ENCODE measurements at places on chromosomes 16 and 17.

DNA sequence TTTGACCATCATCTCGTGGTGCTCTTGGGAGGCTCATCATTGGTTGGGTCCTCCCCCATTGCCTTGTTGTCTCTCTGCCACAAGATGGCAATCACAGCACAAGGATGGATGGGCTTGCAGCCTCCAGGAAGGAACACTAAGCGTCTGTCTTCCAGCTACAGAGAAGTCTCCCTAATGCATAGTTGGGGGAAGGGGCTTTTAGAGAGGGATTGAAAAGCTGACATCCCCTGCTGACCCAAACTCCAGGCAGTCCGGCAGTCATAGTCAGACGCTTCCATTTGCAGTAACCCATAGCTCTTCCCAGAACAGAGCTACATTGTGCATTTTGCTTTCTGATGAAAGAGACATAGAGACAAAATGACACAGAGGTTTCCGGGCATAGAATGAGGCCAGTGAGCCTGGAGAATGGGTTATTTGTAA lies 111.4 kb downstream of the UTP18 start:
- peak; percentile 69 for DNase-seq

- DNase-seq: no peak
Observed at GRCh38 chr17:62614142-62614541, 13.3 kb upstream of the MRC2 start.

DNA sequence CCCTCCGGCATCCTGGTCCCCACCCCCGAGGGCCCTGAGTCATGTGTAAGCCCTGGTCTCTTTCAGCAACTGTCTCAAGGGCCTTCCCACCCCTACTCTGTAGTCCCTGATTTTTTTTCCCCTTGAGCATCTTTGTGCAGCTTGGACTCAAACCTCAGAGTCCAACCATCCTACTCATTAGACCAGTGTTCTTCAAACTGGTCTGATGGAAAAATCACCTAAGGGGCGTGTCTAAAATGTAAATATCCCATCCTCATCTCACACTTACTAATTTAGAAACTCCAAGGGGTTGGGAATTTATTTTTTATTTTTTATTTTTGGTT lies 624 bp downstream of the G6PC3 start:
- peak; percentile 71 for DNase-seq

- no peak for DNase-seq
Observed at GRCh38 chr17:18018411-18018921, 20.5 kb downstream of the ATPAF2 start.

- no peak for DNase-seq
Observed at GRCh38 chr16:81708266-81709015, 70.7 kb upstream of the PLCG2 start.

DNA sequence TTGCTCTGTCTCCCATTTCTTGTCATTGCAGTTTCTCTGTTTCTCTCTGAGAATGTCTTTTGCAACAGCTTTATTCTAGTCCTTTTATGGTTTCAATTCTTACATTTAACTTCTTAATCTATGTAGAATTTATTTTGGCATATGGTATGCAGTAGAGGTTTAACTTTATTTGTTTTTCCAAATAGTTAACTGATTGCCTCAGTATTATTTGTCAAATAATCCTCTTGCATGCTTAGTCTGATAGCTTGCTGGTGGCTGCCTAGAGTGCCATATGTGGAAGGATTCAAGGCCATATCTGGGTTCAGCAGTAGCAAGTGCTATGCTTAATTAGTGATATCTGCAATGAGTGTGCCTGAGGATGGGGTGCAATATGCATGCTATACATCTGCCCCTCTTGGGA lies 6.9 kb downstream of the SNTB2 start:
- no peak for DNase-seq

DNA sequence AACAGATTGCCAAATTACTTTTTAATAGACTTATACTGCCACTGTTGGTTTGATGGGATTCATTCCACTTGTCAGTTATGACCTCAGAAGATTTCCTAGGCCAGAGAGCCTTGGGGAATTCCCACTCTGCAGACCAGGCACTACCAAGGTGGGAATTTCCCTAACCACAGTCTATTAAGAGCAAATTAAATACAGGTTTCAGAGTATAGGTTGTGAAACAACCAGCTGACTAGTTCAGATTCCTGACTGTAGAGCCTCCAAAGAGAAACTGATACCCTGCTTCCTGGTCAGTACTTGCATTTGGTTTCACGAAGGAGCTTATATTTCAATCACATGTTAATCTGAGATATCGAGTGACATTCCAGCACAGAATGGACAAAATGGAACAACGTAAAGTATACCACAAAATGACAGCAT lies 186.5 kb downstream of the STX8 start:
- no peak for DNase-seq

DNA sequence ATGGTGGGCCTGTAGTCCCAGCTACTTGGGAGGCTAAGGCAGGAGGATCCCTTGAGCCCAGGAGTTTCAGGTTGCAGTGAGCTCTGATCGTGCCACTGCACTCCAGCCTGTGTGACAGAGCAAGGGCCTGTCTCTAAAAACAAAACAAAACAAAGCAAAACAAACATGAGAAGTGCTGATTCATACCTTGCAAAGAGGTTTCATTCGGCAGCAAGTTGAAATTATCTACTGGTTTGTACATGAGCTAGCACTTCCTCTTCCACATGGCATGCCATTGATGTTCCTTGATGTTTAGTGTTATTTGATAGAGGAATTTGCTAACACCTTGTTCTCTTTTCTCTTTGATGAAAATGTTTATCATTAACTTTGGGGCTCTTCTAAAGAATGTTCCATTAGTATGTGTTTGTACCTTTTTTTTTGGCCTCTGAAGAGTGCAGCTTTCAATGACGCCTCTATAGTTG lies 50.6 kb downstream of the SPECC1 start:
- DNase-seq: no peak

GRCh38 chr16:25126820-25127232 lies 15.3 kb downstream of the LCMT1 start:
- DNase-seq: peak; percentile 52

DNA sequence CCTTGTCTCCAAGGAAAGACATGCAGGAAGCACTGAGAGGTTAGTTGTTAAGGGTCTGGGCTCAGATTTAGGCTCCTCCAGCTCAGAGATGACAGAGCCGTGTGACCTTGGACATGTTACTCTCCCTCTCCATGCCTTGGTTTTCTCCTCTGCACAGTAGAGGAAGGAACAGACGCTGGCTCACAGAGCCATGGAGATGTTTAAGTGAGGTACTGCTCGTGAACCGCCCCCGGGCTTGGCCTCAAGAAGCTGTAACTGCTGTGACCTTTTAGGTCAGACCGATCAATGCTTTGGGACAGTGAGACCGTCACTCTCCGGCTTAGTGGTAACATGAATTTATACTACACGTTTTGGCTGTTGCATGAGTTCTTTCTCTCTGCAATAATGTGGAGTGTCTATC lies 197.4 kb downstream of the C16orf95 start:
- DNase-seq: no peak

GRCh38 chr17:37657202-37657601 lies 14.0 kb upstream of the DDX52 start:
- no peak for DNase-seq

GRCh38 chr17:34613064-34614019 lies 34.0 kb downstream of the TMEM132E start:
- no peak for DNase-seq

- no peak for DNase-seq
Observed at GRCh38 chr16:56340416-56340815, 84.9 kb downstream of the AMFR start.

DNA sequence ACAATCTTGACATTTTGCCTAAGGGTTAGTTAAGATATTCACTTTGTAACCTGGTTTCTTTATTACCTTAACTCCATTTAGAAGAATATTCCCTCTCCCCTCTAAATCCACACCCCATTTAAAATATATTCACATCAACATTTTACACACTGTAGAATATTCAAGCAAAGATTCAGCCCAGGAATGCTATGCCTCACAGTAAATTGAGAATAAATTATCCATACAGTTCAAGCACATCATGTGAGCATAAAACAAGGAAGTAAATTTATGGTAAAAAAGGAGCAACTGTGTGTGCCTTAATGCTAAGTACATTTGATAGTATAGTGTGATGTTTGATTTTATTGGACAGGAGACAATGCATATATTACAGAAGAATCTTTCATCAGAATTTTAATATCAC lies 806.6 kb upstream of the KIF2B start:
- DNase-seq: no peak

DNA sequence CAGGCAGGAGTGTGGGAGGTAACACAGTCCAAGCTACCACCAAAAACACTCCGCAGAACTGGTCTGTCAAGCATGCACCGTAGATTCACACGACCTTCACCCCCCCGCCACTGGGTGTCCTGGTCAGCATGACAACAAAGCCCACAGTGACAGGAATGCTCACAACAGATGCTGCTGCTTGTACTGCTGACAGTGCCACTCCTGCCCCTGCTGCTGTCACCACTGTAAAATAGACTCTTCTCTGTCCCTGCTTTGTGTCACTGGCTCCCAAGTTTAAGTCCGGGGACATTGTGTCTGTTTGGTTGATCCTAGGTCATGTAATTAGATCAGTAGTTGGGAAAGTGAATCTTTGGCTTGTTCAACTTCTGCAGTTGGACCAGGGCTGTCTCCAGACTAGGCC lies 7.0 kb upstream of the ODF4 start:
- no peak for DNase-seq

DNA sequence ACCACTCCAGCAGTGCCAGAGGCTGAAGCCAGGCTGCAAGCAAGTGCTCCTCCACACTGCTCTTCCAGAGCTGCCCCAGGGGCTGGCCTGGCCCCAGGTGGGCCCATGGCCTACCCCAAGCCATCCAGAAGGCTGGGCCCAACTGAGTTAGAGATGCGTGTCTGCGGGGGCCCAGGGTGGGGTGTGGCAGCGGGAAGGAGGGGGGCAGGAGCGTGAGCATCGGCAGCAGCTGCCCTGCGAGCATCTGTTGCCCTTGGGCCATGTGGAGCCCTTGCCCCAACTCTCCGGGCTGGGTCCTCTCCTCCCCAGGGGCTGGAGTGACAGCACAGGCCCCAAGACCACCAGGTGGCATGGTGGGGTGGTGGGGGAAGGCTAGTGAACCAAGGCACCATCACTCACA lies 7.3 kb upstream of the SREBF1 start:
- no peak for DNase-seq

DNA sequence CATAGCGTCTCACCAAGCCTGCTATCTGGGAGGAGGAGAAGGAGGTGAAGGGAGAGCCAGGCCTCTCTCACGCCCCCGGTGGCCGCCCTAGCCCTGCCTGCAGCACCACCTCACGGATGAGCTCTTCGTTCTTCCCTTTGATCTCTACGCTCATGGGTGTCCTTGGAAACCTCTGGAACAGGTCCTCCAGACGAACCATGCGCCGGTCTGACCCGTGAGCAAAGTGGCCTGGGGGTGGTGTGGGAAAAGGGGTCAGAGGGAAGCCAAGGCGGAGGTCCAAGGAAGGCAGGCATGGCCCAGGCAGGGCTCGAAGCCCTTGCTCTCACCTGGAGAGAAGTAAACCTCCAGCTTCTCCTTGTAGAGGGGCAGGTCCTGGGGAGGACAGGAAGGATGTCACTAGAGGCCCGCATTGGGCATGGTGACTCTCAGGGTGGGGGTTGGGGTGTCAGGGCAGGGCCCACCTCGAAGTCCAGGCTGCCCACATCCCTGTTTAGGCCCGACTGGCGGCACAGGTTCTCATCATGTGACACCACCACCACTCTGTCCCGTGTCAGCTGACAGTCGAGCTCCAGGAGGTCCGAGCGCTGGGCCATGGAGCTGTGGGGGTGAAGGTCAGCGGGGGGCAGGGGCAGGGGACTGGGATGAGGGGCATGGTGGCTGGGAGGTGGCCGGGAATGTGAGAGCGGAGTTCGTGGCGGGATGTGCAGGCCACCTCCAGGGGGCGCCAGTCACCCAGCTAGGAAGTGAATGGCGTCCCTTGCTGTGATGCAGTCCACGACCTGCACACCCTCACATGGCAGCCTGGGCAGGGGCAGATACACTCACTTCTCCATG lies 923 bp downstream of the GDPD3 start:
- peak; percentile 74 for DNase-seq

- DNase-seq: no peak
Observed at GRCh38 chr17:68349157-68349556, 57.9 kb downstream of the ARSG start.

- peak; percentile 31 for DNase-seq
Observed at GRCh38 chr17:4934173-4934979, 2.3 kb downstream of the GP1BA start.

DNA sequence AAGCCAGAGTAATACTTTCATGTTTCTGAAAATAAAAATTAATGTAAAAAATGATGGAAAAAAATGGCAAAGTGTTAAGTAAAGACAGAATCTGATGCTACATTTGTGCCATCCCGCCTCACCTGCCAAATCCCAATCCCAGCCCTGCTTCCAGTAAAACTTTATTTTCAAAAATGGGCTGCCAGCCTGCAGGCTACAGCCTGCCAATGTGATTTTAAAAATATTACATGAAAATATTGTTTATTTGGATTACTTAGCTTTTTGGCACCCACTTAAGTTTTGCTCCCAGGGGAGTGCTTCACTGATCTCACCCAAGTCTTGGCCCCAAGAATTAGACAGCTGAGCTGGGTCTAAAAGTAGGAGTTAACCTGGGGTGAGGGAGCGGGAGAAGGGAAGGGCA lies 112.8 kb downstream of the C16orf78 start:
- DNase-seq: no peak

DNA sequence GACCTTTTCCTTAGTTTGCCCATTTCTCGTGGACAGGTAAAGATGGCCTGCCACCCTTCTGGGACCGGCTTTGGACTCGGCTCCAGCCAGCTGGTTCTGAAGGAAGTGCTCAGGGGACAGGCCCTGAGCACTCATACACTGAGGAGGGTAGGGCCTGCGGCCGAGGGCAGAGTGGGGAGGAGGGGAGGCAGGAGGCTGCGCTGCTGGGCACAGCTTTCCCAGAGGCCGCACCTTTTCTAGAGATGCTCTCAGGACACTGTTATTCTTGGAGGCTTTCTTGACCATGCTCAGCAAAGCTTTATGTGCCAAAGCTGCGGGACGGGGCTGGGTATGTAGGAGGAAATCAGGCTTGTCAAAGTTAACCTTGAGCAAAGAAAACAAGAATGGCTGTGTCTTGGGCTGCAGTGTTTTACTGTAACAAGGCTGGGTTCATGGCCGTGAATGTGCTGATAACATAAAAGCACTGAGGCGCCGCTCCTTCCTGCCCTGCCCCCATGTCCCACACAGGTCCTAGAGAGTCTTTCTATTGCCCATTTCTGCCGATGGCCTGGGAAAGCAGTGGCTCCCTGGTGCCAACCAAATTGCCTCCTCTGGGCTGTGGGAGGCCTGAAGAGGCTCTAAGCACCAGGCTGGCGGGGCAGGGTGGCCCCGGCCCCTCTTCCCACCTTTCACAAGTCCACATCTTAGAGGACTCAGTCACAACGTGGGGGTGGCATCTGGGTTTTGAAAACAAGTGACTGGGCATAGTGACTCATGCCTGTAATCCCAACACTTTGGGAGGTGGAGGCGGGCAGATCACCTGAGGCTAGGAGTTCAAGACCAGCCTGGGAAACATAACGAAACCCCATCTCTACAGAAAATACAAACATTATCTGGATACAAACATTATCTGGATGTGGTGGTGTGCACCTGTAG lies 22.3 kb upstream of the TIMP2 start:
- no peak for DNase-seq

GRCh38 chr16:1865902-1866690 lies 5.9 kb downstream of the MEIOB start:
- DNase-seq: no peak

- no peak for DNase-seq
Observed at GRCh38 chr16:24980077-24980793, 34.9 kb downstream of the ARHGAP17 start.
